ENCODE measurements at places on chromosomes 2 and 18. TPM values are rescaled to one million over a fixed set of nuclear protein-coding genes. Genes with fewer than 3 reads are reported as not detected.

Gene CHRNG
- not detected for total RNA-seq

GRCh38 chr2:230225486-230225885 is at the start of gene SP140:
Gene SP140, plus strand, starts transcription at chr2:230225736. Its CDS starts 109 bp downstream, at chr2:230225845.
- peak; percentile 92 for DNase-seq

DNA sequence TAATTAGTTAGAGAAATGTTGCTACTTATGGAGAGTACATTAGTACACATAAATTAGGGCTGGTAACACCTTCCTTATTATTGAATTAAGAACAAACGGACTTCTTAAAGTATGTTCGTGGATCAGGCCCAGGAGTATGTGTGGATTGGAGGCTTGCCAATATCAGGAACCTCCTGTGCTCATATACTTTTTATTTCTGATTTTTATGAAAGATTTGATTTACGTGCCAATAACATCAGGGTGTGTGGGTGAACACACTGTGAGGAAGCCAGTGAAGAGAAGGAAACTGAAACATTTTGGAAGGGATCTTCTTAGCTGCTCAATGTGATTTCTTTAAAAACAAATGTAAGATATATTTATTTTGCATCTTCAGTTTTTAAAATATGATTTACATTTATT is 113.0 kb downstream of the EFEMP1 start:
- DNase-seq: no peak

DNA sequence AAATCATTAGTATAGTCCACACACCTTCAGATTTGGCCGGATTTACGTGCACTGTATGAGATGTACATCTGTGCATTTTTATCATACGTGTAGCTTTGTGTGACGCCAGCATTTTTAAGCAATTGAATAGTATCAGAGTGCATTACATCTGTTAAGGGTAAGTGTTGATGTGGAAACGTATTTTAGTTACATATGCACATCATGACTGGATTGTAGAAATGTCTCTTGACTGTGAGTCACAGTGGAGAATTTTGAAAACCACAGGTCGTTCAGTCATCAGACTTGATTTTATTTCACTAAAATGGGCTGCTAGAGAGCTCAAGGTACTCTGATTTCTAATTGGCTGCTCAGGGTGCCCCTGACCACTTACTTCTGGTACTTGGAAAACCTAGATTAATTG is 5.4 kb upstream of the GPBAR1 start:
- DNase-seq: no peak

DNA sequence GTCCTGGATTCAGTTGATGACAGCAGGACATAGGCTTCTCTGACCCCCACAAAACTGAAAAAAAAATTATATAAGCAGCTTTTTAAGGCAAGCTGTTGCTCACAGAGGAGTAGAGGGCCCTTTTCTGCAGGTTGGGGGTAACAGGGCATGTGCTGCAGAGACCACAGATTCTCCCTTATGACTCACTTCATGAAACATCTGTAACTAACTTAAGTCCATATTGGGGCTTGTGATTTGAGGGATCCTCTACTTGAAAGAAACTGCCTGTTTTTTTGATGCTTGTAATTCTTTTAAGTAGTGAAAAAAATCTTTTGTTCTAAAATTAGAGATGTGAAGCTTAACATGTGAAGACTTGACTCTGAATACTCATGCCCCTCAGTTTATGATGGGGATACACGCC is 33.4 kb downstream of the XRCC5 start:
- DNase-seq: no peak

Gene SERPINB12
- total RNA-seq: not detected
